ENCODE measurements at places on chromosomes 13 and 19. TPM values are rescaled to one million over a fixed set of nuclear protein-coding genes. Genes with fewer than 3 reads are reported as not detected.

- no peak for DNase-seq
Observed at GRCh38 chr19:45773384-45773783, 4.3 kb upstream of the SIX5 start.

DNA sequence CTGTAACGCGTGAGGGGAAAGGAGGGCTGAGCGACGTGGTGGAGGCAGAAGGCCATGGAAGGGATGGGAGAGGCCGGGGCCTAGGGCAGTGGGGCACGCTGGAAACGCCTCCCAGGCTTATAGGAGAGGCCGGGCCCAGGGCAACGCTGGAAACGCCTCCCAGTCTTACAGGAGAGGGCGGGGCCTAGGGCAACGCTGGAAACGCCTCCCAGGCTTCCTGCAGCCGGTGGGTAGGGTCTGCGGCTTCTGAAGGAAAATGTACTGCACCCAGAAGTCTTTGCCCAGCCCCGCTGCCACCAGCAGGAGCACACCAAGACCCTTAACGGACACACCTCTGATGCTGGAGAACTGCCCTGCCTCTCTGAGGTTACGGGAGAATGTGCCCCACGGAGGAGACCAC lies 9.1 kb downstream of the CACTIN start:
- DNase-seq: no peak

The TECR gene
- total RNA-seq: 17.6 TPM

- DNase-seq: no peak
Observed at GRCh38 chr13:32255724-32256109, 59.4 kb downstream of the ZAR1L start.

DNA sequence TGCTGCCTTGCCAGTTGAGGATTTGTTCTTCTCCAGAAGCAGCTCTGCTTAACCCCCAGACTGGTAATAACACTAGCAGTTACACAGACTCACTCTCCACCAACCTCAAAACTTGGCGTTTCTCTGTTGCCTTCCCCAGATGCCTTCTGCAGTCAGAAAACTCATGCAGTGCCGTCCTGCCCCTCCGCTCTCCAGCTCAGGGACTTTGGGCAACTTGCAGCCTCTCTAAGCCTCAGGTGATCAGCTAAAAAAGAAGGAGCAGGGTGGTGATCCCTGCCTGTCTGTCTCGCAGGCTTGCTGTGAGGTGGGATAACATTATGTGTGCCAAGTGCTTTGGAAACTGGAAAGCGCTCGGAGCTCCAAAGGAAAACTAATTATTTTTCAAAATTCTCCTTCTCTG lies 391.6 kb downstream of the HS6ST3 start:
- no peak for DNase-seq

Data from urinary bladder (tissue), 4 donors.